NCI-H748 treated with DMSO at 0.1 percent for 48 hours (cell line): ENCODE measurements at places on chromosomes 3 and 15.
A peak's percentile ranks its signal among the peaks of the same experiment; 100 is the strongest.

DNA sequence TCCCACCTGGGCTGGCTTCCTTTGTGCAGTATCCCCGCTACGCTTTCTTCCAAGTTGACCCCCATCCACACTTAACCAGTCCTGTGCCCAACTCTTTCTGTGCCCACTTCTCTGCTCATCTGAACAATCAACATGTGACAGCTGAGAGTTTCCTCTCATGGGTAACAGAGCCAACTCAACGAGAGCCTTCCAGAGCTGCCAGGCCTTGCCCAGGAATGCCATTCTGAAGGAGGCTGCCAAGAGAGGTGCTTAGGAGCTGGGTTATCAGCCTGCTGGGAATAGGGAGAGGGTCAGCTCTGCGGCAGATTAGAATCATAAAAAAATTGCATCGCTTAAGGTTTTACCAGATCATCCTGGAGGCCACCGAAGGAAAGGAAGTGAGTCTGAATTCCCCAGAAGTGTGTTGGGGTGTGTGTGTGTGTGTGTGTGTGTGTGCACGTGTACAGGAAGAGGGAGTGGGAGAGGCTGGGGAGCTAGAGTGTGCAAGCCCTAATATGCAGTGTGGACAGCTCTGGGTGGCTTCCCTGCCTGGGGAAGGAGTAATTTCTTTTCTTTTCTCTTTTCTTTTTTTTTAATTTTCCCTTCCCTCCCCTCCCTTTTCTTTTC is 66.7 kb downstream of the ITGA11 start:
- no peak for DNase-seq

- DNase-seq: no peak
Observed at GRCh38 chr3:177041730-177042551, 155.3 kb downstream of the TBL1XR1 start.

- DNase-seq: no peak
Observed at GRCh38 chr3:49454898-49455681, 15.0 kb upstream of the DAG1 start.

- no peak for DNase-seq
Observed at GRCh38 chr3:27657404-27657803, 64.7 kb downstream of the EOMES start.

DNA sequence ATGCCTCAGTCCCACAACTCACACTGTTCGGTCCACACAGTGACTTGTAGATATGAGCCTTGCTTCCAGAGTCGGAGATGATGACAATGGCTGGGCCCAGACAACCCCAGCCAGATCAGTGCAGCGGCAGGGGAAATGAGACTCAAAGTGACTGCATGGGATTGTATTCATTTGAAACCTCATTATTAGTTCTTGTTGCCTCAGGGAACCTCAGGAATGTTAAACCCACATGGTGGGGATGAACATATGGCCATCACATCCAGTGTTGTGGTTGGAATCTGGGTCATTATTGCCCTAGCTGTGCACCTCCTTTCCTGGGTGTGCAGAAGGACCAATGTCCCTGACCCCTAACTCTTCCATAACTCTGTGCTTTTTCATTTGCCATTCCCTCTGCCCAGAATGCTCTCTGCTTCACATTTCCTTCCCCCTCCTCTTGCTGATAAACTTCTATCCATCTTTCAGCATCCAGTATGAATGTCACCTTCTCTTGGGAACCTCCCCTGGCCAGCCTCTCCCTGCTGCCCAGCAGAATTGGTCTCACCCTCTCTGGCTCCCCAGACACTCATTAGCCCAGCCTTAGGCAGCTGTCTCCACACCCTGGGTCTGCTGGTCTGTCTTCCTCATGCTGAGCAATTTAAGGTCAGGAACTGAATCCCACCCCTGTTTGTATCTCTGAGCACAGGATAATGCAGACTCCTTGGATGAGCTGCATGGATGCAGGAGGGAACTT is 67.0 kb upstream of the TNFAIP8L3 start:
- no peak for DNase-seq

DNA sequence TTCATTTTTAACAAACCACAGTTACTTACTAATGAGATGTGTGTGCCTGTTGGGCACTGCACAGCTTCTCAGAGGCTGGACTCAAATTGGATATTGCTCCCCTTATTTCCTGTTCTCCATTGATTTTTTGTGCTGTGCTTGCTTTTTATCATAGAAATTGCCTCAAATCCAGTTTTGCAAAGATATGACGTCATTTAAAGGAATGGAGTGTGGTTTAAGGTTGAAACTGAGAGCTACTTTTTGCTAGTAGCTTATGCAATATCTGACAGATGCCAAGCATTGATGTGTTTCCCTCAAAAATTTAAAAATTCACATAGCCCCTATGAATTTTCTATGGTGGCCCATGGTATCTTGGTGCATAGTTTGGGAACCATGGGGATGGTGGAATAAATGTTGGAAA is 67.7 kb upstream of the ROPN1 start:
- no peak for DNase-seq

GRCh38 chr3:134057006-134057653 is 27.4 kb upstream of the SLCO2A1 start:
- no peak for DNase-seq

GRCh38 chr15:77629070-77630030 is 3.4 kb downstream of the LINGO1 start:
- DNase-seq: no peak

- no peak for DNase-seq
Observed at GRCh38 chr15:28120359-28120640, 21.2 kb upstream of the OCA2 start.

GRCh38 chr3:73622091-73622805 is 2.5 kb downstream of the PDZRN3 start:
- DNase-seq: peak; percentile 52

DNA sequence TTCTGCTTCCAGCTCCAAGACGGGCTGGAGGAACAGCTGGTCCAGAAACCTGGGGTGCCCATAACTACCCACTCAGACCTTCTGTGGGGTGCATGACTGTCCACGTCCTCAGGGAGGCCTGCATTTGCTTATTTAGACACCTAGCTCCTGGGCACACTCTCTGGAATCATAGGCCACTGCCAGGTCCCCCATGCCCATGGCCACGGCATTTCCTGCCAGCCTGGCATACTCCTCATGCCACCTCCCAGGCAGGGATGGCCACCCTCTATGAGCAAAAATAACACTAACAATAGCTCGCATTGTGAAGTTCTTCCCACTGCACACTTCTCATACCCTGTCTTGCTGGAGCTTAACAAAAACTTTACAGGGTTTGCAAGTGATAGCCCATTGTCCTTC is 166.9 kb upstream of the TPM1 start:
- DNase-seq: no peak

DNA sequence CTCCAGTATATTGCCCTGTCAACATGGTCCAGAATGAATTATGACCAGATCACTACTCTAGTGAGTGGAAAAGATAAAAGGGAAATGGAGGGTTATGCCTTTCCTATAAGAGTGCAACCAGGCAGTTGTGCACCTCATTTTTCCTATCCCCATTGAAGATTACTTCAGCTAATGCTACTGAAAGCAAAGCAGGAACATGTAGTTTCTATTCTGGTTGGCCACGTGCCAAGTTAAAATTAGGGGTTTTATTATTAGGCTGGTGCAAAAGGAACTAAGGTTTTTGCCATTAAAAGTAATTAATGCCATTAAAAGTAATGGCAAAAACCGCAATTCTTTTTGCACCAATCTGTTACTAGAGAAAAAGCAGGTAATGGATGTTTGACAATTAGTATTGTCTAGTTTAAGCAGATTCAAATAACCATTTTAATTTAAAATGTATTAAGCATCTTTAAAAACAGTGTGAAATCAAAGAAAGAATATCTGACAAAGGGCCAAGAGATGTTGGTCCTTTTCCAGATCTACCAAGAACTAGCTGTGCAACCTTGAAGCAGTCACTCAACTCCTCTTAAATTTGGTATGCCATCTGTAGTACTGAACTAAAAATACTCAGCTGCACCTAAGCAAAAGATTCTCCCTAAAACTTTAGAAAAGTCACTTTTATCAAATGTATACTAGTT is 567.5 kb upstream of the CCDC54 start:
- DNase-seq: peak; percentile 2

- no peak for DNase-seq
Observed at GRCh38 chr3:169980055-169980454, 13.4 kb downstream of the SEC62 start.

- DNase-seq: no peak
Observed at GRCh38 chr3:5673521-5673920, 486.0 kb downstream of the EDEM1 start.

- no peak for DNase-seq
Observed at GRCh38 chr3:13136426-13136825, 63.2 kb upstream of the IQSEC1 start.

- no peak for DNase-seq
Observed at GRCh38 chr3:70608434-70608833, 296.0 kb upstream of the MDFIC2 start.

- no peak for DNase-seq
Observed at GRCh38 chr3:58572013-58572633, 5.1 kb downstream of the FAM107A start.
